ENCODE measurements at places on chromosomes 1 and 21.
A peak's percentile ranks its signal among the peaks of the same experiment; 100 is the strongest.

DNA sequence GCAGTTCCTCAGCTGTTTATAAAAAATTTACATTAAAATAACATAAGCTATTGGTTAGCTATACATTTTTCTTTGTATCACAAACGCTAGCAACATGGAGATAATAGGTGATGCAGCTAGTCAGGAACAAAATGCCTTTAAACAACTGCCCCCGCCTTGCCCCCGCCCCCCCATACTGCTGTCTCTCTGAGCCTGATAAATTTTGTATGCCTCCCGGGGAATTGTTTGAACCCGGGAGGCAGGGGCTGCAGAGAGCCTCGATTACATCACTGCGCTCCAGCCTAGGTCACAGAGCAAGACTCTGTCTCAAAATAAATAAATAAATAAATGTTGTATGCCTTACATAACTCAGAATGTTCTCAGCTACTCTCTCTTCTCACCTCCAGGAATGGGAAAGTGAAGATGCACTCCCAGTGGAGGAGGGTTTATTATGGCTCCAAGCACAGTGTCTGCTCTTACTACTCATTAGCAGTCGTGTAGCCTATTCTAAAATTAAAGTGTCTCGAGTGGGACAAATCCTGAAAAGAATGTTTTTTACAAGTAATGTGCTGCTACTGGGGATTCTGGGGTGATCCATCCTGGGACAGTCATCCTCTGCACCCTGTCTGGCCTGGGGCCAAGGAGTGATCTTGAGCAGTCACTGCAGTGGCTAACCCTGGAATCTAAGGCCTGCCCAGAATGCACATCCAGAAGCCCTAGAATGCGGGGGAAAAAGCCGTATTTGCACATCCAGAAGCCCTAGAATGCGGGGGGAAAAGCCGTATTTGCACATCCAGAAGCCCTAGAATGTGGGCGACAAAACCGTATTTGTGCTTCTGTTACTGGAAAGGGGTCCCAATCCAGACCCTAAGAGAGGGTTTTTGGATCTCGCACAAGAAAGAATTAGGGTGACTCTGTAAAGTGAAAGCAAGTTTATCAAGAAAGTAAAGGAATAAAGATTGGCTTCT, 39.4 kb upstream of the ZNF496 start:
- no peak for DNase-seq

- DNase-seq = no peak
Observed at GRCh38 chr1:208565756-208566440, 321.7 kb upstream of the PLXNA2 start.

GRCh38 chr1:231383159-231383860, 38.8 kb downstream of the EGLN1 start:
- no peak for DNase-seq

GRCh38 chr1:94862718-94863117, 42.6 kb downstream of the SLC44A3 start:
- DNase-seq = no peak

DNA sequence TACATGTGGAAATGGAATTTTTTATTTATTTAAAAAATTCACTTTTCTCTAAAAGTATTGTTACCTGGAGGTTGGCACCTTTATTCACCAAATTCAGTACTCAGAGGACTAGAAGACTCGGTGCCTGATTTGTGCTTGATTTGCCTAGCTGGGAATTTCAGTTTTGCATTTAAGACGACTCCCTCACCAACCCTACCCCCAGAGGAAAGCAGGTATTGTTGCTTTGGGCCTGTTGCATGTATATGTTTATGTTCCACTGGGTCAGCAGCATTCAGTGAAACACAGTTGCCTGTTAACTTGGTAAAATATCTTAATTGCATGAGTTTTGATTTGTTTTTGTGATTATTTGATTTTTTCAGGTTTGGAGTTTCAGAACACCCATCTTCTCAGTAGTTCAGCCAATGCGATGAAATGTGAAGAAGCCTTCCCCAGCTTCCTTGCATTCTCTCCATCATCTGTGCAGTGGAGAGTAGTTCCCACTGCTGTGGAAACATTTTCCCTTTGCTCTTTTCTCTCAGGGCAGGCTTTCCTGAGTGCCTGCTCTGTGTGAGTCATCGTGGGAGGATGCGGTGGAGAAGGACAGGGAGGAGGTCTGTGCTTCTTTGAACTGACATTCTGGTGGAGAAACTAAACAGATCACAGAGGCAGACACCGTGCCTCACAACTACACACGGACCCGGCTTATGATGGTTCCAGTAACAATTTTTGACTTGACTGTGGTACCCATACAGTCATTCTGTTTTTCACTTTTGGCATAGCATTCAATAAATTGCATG, 6.4 kb downstream of the ADARB1 start:
- no peak for DNase-seq

- DNase-seq = peak; percentile 81
Observed at GRCh38 chr1:27525296-27526272, 35.6 kb upstream of the WASF2 start.

GRCh38 chr1:3488432-3488831, 34.0 kb downstream of the ARHGEF16 start:
- DNase-seq = no peak

DNA sequence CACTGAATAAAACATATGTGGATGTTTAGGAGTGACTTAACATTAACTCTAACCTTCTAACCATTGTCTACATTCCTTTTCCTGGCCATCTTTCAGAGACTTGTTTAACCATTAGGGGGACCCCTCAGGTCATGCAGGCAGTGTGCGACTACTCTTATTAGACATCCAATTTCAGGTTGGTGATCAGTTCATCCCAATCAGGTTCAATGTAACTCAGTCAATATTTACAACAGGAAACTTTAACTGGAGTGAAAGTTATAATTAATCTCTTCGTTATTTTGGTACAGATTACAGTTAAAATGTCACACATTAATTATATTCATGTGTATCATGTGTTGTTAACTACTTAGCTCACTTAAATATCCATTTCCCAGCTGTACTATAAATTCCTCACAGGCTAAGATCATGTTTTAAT, 68.8 kb upstream of the RGS1 start:
- no peak for DNase-seq

DNA sequence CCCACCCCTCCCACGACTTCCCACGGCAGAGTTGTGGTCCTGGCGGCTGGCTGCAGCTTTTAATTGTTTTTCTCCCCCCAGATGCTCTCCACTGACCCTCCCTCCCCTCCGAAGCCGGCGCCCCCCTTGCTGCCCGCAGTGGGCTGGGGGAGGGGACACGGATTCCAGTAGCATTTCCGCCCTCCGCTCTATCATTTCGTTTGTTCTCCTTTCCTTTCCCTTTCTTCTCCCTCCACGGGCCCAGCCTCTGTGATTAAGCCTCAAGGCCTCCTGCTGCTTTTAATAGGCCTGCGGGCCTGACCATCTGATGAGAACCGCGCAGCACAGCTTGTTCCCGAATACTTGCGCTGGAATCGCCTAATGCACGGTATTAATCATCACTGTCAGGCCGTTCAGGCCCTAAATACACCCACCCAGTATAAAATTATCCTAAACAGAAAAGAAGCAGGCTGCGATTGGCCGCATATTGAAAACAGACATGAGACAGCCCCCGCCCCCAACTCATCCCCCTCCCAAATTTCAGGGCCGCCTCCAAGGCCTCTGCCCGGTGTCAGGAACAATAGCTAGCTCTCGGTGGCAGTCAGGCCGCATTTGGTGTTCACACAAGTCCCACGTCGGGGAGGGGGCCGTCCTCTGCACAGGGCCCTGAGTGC, 102.0 kb upstream of the ARHGEF16 start:
- peak; percentile 59 for DNase-seq

GRCh38 chr1:186194107-186194756, 180.8 kb downstream of the TPR start:
- DNase-seq = no peak

GRCh38 chr1:157115429-157115838, 15.8 kb upstream of the ETV3L start:
- no peak for DNase-seq

DNA sequence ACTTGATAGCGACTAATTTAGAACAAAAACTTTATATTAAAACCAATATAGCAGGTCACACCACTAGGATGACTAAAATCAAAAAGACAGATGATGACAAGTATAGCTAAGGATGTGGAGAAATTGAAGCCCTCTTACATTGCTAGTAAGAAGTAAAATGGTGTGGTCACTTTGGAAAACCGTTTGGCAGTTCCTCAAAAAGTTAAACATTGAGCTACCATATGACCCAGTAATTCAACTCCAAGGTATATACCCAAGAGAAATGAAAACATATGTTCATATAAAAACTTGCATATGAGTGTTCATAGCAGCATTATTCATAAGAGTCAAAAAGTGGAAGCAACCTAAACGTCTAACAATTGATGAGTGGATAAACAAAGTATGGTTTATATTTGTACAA, 13.0 kb upstream of the SERINC2 start:
- DNase-seq = no peak

- no peak for DNase-seq
Observed at GRCh38 chr1:59123081-59123681, 173.7 kb upstream of the FGGY start.

- DNase-seq = no peak
Observed at GRCh38 chr1:93253516-93253915, 73.0 kb downstream of the CCDC18 start.

DNA sequence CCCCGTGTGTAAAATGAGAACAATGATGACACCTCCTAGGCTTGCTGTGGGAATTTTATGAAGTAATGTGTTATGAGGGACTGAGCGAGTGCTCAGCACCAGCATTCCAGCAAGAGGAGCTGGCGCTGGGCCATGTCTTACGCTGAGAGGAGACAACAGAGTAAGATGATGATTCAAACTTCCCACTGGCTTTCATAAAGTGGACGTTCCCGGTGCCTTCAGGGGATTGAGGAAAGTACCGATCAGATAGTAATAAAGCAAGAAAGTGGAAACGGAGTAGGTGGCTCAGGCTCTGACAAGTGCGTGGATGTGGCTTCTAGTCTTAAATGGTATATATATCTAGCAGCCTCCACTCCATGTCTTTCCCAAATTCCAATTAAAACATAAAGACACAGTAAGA, 23.8 kb downstream of the EPHA10 start:
- no peak for DNase-seq

DNA sequence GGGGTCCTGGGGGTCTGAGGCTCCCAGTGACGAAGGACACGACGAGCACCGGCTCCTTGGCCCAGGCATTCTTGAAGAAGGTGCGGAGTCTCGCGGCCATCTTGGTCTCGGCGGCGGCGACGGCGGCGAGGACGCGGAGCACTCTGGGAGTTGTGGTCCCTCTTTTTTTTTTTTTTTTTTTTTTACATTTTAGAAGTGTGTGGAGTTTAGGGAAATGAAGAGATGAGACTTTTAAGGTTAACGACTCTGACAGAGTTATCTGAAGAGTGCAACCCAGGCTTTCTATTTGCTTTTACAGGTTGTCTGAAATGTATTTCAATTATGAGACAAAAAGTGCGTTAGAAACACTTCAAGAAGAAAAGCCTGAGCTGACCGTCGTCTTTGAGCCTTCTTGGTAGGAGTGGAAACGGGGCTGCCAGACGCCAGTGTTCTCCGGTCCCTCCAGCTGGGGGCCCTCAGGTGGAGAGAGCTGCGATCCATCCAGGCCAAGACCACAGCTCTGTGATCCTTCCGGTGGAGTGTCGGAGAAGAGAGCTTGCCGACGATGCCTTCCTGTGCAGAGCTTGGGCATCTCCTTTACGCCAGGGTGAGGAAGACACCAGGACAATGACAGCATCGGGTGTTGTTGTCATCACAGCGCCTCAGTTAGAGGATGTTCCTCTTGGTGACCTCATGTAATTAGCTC, 9.7 kb downstream of the OR2B11 start:
- DNase-seq = no peak

DNA sequence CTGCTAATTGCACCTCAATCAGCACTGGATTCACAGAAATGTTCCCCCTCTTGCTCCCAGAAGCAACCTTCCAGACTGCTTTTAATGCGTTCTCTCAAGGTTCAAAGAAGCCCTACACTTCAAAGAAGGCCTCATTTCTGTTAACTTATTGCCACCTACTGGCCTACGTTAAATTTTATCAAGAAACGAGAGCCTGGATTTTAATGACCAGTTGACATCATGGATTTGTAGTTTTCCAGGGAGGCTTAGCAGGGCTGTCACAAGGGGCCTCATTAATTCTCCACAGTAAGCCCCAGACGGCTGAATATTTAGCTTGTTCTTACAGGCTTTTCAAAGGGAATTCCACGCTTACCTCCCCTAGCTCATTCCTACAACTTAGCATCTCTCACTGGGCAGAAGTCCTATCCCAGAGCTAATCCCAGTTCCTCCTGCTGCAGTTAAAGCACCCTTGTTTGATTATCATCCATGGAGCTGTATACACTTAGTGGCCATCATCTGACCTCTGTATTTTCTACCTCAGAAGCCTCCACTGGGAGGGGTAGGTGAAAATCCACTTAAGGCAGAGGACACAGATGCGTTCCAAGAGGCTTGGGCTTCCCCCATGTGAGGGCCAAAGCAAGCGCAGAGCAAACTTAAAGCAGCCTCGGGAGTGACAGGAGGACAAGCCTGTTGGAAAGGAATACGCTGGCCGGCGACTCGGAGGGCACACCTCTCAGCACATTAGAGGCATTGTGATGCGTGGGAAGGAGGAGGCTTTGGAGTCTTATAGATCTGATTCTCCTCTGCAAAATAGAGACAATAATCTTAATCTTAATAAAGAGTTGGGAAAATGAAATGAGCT, 32.2 kb upstream of the CYP4X1 start:
- no peak for DNase-seq

GRCh38 chr1:7140251-7140650, 355.0 kb downstream of the CAMTA1 start:
- DNase-seq = no peak

DNA sequence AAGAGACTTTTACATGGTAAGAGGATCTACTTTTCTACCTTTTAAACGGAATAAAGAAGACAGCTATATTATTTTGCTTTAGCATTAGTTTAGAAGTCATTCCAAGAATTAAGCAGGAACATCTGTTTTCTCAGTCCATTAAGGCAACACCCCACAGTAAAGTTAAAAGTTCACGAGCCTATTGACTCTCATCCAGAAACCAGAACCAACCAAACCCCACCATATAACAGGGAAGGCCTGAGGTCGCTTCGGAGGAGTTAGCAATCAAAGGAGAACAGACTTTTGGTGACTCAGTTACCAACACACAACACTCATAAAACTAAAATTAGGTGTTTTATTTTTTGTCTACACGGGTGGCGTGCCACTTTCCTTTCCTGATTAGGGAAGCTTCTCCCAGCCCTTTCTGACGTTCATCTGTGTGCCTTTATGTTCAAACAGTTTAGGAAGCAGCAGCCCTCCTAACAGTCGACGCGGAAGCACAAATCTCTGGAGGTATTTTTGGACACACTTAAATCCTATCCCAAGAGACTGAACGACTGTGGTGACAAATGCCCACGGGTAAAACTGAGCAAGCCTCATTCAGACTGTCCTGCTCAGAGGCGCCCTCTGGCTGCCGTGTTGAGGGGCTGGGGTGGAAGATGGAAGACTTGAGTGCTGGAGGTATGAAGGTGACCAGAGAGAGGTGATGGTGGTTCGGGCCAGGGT, 8.6 kb upstream of the PLA2G2C start:
- DNase-seq = peak; percentile 29

GRCh38 chr1:243272401-243272800, 16.6 kb downstream of the SDCCAG8 start:
- DNase-seq = no peak

GRCh38 chr1:36256558-36257374, 32.5 kb downstream of the THRAP3 start:
- no peak for DNase-seq

Measured in COR-L47 (cell line).